ENCODE measurements at places on chromosomes 7 and 10.

GRCh38 chr10:81876253-81877077, 1.5 kb downstream of the NRG3 start:
- DNase-seq = no peak

- peak; percentile 21 for DNase-seq
These were observed 166.8 kb upstream of the ASAH2 start for GRCh38 chr10:50417886-50418830.

DNA sequence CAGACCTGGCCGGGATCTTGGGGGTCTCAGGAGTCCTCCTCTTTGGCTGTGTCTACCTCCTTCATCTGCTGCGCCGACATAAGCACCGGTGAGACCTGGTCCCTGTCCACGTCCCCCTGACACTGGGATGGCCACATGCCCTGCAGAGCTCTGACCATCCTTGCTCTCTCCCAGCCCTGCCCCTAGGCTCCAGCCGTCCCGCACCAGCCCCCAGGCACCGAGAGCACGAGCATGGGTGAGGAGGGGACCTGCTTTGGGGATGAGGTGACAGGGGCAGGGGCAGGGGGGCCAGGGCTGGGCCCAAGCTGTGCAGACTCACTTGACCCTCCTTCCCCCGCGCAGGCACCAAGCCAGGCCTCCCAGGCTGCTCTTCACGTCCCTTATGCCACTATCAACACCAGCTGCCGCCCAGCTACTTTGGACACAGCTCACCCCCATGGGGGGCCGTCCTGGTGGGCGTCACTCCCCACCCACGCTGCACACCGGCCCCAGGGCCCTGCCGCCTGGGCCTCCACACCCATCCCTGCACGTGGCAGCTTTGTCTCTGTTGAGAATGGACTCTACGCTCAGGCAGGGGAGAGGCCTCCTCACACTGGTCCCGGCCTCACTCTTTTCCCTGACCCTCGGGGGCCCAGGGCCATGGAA, 959 bp downstream of the PVRIG start:
- DNase-seq = no peak

- no peak for DNase-seq
These were observed 33.1 kb downstream of the GSTO2 start for GRCh38 chr10:104301907-104302690.

Measured in prostate gland (tissue), 2 donors.